ENCODE measurements at places on chromosomes 3 and 15.

DNA sequence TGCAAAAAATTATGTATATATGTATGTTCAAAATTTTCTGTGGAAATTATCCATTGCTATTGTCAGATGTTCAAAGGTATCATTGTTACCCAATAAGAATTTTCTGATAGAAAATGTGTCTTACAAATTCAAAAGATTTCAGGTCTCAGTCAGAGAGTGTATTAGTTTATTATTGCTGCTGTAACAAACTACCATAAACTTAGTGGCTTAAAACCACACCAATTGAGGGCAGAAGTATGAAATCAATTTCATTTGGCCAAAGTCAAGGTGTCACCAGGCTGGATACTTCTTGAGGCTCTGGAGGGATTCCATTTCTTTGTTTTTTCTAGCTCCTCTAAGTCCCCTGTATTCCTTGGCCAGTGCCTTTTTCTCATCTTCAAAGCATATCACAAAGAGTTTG is 914.4 kb upstream of the ROBO1 start:
- DNase-seq, result no peak

DNA sequence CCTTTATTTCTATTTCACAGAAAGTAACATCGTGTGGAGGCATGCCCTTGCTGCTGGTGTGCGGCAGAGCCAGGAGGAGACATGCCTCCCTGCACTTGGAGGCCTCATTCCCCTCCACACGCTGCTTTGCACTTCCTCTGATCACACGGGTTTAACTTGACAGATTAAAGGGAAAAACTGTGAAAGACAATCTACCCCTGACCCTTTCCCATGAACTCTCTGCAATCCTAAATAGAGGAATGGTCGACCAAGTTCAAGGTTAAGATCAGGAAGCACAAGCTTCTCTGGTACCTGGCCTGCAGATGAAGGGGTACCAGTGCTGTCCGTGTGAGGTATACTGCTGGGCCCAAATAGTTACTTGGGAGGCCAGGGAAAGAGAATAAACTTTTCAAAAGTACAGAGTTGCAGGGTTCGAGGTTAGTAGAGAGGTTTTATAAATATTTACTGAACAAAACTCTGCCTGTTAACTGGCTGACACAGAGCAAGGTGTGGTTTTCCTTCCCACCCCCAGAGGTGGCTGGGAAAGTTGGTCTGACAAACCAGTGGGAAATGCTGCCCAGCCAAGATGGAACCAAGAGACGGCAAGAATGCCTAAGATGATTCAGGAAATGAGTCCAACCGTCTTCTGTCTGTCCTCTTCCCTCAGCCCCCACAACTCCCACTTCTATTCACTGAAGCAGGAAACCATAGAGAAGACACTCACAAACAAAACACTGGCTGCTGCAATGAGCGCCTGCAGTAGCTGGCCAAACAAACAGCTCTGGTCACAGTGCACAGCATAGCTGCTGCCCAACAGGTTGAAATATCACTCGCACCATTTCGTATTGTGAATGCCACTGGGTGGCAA is 79.6 kb downstream of the IGF2BP2 start:
- DNase-seq, result no peak

DNA sequence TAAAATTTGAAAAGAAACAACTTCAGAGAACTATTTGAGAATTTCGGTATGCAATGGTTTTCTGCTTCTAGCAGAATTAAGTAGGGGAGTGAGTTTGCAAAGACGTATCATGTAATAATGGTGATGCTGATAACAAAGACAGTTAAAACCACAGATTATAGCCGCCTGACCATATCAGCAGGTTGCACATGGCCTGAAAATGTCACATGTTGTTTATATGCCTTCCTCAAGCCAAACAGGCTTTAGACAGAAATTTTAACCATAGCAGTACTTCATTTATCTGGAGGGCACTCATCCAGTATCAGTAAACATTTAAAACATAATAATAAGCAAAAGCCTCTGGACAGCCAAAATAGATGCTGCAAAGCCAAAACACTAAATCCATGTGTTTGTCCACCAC is 131.7 kb downstream of the RYR3 start:
- DNase-seq, result no peak

DNA sequence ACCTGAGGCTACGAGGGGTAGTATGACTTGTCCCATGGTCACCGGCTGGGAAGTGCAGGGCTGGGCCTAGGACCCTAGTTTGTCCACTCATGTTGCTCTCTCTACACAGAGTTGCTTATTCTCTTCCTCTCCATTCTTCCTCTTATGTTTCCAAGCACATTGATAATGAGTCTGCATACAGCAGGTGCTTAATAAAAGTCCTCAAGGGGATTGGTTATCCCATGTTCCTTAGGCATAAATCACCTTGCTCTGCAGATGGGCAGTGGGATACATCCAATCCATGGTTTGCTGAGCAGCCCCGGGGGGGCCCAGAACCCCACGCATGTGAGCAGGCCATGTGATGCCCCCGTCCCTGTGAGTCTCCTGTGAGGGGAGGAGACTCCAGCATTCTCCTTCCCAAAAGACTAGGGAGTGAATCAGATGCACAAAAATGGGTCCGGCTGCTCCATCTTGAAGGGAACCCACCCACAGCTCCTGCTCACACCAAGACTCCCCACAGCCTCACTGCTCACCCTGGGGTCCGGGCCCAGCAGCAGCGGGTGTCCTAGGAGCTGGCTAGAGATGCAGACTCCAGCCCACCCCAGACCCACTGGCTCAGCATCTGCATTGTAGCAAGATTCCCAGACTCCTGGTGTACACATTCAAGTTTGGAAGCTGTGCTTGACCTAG is 139.9 kb downstream of the NUP210 start:
- no peak for DNase-seq

- no peak for DNase-seq
These were observed 63.7 kb upstream of the ULK4 start for GRCh38 chr3:42025370-42026138.

GRCh38 chr3:161108840-161109239 is 3.7 kb upstream of the B3GALNT1 start:
- no peak for DNase-seq

DNA sequence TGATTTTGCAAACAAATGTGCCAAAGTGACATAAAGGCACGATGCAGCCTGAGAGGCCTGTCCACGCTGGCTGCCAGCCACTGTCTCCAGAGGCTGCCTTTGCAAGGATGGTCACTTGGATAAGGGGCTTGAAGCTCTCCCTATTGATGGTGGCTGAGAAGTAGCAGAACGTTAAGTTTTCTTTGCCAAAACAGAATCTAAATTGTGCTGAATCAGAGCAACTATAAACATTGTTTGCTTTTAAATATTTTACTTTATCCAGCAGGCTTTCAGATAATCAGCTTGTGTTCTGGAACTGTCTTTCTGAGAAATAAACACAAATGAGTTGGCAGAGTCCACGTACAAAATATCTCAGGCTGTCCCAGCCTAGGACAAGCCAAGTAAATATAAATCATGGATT is 23.8 kb upstream of the CNBP start:
- no peak for DNase-seq

- no peak for DNase-seq
These were observed 72.5 kb downstream of the UMPS start for GRCh38 chr3:124802702-124803101.

- no peak for DNase-seq
These were observed 258.9 kb downstream of the PDZRN3 start for GRCh38 chr3:73365756-73366397.

GRCh38 chr3:9064850-9065249 is 101.6 kb upstream of the RAD18 start:
- DNase-seq, result no peak

DNA sequence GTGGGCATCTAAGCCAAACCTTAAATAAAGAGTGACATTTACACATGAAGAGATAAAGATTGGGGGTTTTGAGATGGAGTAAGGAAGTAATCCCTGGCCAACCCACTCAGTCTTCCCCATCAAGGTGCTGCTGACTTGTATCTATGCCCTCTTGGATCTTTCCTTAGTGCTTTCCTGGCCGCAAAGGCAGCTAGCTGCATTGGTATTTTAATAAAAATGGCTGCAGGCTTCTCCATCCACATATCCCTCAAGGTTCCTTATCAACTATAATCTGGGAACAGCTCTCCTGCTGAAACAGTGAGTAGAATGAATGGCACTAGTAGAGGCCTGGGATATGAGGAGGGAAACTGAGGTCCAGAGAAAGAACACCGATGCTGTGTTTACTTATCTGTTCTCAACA is 122.2 kb upstream of the ANKRD28 start:
- no peak for DNase-seq

DNA sequence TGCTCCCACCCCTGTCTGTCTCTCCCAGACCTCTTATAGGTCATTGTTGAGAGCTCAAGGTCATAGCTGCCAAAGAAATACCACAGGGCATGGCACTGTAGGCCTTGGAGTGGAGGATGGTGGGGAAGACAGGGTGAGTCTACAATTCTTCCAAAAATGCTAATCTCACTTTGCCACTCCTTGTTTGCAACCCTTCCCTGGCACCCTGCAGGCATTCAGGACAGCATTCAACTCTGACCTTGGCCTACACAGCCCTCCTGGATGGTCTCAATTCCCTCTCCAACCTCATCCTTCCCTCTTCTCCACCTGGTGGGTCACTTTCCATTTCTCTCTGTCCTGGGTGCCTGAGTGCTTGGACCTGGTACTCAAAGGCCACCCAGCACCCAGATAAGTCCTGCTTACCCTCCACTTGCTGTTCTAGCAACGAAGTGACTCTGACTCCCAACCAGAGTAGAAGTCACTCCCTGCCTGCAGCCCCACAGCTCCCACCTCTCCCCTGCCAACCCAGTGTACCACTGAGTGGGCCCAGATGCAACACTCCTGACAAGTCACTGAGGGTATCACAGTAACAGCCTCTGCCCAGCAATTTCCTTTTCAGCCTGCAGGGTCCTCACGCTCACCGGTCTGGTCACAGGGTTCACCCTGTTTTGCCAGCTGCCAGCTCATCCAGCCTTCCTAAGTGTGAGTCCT is 36.6 kb downstream of the AMOTL2 start:
- DNase-seq, result no peak

- DNase-seq, result no peak
These were observed 17.0 kb downstream of the TMEM62 start for GRCh38 chr15:43150191-43150929.

GRCh38 chr15:48437178-48437577 is 105.9 kb downstream of the DUT start:
- DNase-seq, result no peak

DNA sequence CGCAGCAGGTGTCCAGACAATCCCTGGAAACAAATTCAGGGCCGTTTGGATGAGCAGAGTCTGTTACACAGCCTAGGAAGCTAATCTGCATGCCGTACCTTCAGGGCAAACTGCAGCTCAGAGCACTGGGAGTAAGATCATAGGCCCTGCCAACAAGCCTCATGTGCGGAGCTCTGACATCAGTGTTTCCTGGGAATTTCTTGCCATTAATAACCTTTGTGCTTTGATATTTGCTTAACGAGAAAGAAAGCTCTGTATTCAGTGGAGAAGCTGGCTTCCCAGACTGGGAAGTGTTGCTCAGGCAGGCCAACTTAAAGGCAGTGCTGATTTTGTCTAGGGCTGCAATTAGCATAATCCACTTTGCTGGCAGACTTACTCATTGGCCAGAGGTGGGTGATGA is 116.1 kb upstream of the KLHL25 start:
- DNase-seq, result no peak

GRCh38 chr15:66405615-66406014 is 18.9 kb downstream of the MAP2K1 start:
- DNase-seq, result no peak

DNA sequence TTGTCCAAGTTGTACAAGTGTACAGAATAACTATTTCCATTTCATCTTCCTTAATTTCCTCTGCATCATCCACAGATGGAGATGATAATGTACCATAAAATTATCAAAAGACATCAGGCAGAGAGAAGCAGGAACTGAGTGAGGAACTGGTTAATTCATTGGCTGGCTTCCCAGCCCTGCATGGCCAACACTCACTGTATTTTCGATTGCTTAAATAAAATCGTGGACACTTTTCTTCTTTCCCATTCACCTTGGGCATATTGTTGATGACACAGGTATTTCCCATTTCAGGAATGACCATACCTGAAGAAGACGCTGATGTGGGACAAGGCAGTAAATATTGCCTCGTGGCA is 144.2 kb upstream of the ABHD17C start:
- no peak for DNase-seq

DNA sequence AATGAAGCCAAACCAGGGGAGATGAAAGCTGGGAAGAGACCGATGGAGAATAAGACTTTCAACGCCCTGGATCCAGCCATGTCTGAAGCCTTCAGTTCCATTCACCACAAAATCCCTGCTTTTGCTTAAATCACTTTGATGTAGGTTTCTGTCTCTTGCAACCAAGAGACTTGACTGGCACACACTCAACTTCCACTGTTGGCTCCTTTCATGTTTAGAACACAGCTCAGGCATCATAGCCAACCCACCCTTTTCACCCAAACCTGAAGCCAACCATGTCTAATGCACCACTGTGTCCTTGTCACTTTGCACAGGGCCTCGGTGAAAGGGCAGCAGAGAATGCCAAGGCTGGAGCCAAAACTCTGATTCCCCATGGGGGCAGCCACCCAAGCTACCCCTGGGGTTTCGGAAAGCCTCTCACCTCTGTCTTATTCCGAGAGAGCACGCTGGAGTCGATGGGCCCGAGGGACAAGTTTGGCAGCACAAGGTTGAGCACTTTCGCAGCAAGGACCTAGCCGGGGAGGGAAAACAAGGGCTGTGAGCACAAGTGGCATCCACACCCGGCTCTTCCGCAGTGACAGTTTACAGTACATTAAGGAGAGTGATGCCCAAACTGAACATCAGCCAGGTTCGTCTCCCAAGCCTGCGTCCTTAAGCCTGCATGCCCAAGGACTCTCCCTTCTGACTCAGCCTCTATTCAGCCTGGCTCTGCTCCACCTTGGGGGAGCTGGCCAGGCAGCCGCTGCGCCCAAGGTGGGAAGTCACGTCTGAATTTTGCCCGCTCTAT is 37.6 kb downstream of the ABTB1 start:
- no peak for DNase-seq

DNA sequence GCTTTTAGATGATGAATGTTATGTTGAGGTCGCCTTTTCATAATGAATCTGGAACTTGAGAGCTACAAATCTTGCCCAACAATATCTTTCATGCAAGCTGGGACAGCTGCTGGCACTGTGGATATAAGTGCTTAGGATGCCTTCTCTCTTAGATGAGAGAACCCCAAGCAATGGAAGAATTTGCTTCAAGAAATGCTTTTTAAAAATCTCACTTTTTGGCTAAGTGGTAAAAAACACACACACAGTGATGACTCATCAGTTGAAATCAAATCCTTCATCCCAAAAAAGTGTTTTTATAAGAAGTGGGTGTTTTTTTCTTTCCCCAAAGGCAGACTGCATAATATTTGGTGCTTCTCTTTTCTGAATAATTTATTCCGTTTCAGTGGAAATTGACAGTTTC is 38.4 kb upstream of the GALNT15 start:
- DNase-seq, result no peak

- DNase-seq, result no peak
These were observed 83.1 kb upstream of the CCDC54 start for GRCh38 chr3:107294117-107294516.
